ENCODE measurements at places on chromosomes 13 and 19.

GRCh38 chr19:10644260-10645007 lies 9.7 kb upstream of the ILF3 start:
- peak; percentile 76 for DNase-seq

GRCh38 chr19:1067341-1067957 lies 482 bp downstream of the ARHGAP45 start:
- DNase-seq, result no peak

DNA sequence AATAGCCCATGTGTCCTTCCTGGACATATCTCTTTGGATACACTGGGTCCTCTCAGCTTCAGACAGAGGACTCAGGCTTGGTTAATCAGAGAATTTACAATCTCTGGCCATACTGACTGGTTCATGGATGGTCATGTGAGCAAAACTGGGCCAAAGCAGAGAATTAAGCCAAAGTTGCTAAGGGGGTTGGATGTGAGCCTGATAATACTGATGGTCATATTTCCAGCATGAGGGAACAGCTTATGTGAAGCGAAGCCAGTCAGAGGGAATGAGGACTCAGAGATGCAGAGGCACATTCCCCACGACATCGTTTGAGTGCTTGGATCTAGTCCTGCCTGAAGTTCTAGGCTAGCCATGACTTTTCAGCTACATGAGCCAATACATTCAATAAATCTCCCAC lies 22.0 kb upstream of the LRRC4B start:
- no peak for DNase-seq

DNA sequence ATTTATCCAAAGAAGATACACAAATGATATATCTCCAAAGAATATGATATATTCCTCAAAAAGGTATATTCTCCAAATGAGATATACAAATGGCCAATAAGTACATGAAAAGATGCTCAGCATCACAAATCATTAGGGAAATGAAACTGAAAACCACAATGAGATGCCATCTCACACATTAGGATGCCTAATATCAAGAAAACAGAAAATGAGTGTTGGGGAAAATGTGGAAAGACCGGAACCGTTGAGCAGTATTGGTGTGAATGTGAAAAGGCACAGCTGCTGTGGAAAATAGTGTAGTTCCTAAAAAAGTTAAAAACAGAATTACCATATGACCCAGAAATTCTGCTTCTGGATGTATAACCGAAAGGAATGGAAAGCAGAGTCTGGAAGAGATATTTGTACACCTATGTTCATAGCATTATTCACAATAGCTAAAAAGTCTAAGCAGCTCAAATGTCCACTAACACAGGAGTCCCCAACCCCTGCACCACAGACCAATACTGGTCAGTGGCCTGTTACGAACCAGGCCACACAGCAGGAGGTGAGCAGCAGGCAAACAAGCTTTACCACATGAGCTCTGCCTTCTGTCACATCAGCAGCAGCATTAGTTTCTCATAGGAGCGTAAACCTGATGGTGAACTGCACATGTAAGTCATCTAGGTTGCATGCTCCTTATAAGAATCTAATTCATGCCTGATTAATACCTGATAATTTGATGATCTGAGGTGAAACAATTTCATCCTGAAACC lies 291.9 kb downstream of the PCDH20 start:
- DNase-seq, result no peak

- no peak for DNase-seq
Measured at GRCh38 chr19:33241530-33242101, 16.0 kb upstream of the SLC7A10 start.

GRCh38 chr13:102289606-102290005 lies 112.2 kb downstream of the FGF14 start:
- peak; percentile 44 for DNase-seq

DNA sequence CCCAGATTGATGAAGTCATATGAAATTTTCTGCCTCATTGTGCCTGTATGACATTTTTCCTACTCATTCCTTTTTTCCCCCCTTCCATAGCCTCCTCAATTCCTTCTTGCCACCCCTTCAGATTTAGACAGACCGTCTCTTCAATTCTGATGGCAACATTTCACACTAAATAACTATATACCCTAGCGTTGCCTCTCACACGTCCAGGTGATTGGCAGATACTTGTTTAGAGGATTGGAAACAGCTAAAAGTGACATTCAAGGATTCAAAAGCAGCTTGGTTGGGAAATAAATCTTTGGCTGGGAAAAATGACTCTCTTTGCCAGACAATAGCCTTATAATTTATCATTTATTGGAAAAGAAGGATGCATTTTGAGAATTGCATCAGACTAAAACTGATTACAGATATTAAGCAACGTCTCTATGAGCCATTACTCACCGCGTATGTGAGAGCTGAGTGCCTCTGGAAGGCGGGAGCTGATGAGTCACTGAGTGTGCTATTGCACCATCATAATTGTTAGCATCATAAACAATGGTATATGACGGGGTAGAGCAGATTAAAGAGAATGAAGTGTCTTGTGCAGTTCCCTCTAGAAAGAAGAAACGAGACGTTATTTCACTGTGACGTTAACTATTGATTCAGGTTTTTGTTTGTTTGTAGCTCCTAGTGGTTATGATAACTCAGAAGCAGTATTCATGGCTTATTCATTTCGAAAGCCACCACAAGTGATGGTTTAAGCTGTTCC lies 61.1 kb upstream of the FAM216B start:
- peak; percentile 93 for DNase-seq

DNA sequence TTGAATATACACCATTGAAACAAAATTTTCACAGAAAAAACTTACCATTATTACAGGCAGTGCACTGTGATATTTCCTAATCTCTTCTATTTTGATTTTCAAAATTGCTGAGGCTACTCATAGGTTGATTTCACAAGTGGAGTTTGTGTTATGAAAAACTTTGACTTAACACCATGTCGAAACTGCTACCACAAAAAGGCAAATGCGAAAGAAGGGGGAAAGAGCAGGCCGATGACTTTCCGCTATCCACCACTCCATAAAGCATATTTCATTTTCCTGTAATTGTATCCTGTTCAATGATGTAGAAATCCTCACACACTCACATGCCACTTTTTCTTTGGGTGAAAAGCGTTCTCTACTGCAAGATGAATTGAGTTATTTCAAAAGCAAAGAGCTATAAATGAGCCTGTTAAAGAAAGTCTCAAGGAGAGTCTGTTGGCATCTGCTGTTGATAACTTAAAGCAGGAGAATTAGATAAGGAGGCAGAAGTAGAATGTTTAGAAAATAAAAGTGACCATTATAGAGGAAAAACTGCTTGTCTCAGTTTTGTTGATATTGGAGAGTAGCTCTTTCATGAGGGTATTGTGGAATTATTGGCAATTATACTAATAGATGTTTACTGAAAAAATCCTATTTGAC lies 18.8 kb downstream of the KL start:
- DNase-seq, result no peak

DNA sequence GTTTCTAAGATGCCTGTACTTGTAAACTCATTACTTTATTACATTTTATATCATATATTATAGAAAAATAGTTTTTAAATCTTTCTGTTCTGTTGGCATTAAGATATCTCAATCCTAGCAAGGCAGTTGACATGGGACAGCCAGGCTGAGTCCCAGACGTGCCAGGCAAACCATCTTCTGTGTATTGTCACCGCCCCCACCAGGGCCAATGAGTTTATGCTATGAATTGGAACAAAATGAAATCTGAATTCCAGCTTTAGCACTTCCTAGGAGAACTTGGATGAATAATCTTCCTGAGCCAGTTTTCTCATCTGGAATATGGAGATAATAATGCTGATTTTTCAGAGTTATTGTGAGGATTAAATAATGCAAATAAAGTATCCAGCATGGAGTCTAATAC lies 79.9 kb upstream of the GSX1 start:
- DNase-seq, result no peak

DNA sequence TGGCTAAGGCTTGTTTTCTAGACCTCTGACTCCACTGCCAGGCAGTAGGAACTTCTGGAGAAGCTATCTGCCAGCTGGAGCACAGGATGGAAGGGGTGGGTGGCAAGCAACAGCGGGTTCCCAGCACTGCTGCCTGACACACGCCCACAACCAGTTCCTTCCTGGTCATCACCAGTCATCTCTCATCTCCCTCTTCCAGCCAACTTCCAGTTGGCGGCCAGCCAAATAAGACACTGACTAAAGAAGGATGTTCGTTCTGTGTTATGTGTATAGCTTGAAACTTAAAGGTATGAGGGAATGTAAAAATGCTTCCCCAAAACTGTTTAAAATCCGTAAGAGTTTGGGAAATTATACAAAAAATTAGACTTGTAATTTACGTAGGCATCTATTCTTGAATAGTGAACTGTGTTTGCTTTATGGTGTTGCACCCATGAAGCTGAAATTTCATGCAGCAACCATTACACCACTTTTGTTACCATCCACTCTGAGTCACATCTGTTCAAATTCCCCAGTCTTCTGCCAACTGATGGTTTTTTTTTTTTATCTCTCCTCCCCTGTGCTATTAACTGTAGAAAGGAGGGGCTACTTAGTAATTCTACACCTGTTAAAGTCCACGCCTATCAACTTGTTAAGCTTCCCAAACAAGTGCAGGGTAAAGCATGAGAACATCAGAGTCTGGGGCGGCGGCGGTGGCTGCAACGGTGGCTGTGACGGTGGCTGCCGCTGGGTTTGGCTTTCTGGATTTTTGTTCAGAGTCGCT lies 86.2 kb upstream of the FRY start:
- DNase-seq, result peak; percentile 78

DNA sequence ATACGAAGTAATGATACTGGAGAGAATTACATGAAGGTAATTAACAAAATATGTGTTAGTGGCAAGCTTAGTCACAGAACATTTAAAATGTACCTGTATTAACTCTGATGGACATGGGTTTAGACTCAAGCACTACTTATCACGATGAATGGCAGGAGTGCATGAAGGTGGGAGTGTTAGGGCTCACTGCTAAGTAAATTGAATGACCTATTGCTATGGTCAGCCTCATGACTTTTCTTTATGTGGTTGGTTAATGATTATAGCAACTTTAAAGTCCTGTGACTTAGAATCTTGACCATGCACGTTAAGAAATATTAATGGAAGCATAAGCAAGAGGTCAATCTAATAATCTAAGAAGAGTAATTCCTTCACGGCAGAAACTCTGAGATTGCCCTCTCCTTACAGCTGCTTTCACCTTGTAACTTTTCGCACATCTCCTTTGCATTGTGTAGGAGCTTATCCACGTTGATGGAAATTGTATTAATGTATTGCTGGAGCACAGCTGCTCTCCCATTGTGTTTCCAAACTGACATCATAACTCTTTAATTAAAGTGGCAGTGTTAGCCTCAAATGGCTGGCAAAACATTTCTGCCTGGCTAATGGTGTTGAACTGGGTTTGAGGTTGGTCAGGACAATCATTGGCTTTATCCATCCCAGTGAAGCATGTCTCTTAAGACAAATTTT lies 114.5 kb downstream of the RXFP2 start:
- no peak for DNase-seq

DNA sequence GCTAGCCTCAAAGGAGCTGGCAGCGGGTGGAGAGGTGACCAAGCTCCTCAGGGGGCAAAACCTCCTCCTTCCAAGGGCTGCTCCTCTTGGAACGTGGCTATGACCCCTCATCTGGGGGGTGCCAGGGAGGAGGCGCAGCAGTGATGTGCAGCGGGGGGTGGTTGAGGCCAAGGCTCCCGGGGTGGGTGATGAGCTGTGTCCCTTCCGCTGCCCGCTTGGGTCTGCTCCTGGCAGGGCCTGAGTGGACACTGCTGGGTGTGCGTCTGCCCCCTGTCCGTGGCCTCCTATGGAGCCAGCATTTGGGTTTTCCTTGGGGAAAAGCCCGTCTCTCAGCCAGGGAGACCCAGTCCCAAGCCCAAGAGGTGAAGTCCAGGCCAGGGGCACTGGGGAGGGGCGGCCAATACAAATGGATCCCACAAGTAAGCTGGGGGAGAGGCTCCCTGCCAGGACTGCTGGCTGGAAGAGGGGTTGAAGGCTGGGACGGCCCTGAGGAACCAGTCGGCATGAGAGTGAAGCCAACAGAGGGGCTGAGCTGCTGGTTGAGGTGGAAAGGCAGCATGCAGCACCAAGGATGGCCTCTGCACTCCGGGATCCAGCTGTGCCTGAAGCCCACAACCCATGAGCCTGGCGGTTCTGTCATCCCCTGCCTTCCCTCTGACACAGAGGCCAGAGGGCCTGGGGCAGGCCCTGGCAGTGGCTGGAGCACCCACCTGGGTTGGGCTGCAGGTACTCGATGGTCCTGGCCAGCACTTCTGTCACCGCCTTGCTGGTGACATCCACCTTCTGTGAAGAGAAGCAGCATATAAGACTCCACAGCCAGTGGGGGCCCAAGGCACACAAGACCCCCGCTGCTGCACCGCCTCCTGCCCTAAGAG lies 22.7 kb downstream of the MPND start:
- DNase-seq, result no peak

- peak; percentile 25 for DNase-seq
Measured at GRCh38 chr13:48400850-48401291, 12.0 kb downstream of the LPAR6 start.

DNA sequence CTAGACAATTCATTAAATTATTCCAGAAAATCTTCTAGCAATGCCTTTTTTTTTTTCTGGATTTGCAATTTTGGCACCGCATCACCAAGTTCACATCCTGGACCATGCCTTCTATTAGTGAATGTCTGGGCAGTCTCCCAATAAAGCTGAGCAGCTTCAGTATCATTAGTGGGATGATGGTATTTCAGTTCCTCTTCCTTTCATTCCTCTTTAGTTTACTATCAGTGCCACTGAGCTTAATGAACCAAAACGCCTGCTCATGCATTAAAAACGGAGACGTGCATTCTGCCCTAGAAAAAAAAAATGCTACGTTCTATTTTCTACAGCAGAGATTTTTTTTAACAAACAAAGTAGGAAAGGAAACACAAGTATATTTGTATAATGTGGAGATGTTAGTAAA lies 343.0 kb downstream of the PCDH9 start:
- DNase-seq, result no peak

- DNase-seq, result no peak
Measured at GRCh38 chr13:33917190-33917589, 99.2 kb downstream of the RFC3 start.

- DNase-seq, result no peak
Measured at GRCh38 chr19:40928850-40929249, 46.8 kb upstream of the CYP2A7 start.

DNA sequence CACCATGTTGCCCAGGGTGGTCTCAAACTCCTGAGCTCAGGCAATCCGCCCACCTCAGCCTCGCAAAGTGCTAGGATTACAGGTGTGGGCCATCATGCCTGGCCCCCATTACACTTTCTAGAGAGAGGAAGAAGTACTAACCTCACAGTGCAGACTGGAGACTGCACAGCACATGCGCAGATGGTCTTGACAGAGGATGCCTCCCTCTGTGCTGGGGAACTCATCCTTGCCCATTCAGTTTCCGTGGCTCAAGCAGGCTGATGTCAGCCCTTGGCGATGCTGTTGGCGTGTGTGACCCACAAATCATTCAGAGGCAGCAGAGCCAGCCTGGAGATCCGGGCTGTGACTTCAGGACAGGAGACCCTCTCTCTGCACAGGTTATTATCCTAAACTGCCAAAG lies 14.6 kb upstream of the FFAR2 start:
- DNase-seq, result no peak

GRCh38 chr13:80884056-80884785 lies 543.3 kb upstream of the SPRY2 start:
- no peak for DNase-seq

Measured in HT1080 (cell line).